ENCODE measurements at places on chromosomes 6 and 20. TPM values are rescaled to one million over a fixed set of nuclear protein-coding genes. Genes with fewer than 3 reads are reported as not detected.

PRSS35 gene
- polyA plus RNA-seq, result 0.08 TPM

ZNF165 gene
- 0.78 TPM for polyA plus RNA-seq

PCK1 gene
- polyA plus RNA-seq, result 0.55 TPM

FOXF2 gene
- 0.12 TPM for polyA plus RNA-seq

BFSP1 gene
- polyA plus RNA-seq, result 0.30 TPM

GRCh38 chr20:50563133-50563944, 53.2 kb downstream of the PTPN1 start:
- DNase-seq, result no peak

DNA sequence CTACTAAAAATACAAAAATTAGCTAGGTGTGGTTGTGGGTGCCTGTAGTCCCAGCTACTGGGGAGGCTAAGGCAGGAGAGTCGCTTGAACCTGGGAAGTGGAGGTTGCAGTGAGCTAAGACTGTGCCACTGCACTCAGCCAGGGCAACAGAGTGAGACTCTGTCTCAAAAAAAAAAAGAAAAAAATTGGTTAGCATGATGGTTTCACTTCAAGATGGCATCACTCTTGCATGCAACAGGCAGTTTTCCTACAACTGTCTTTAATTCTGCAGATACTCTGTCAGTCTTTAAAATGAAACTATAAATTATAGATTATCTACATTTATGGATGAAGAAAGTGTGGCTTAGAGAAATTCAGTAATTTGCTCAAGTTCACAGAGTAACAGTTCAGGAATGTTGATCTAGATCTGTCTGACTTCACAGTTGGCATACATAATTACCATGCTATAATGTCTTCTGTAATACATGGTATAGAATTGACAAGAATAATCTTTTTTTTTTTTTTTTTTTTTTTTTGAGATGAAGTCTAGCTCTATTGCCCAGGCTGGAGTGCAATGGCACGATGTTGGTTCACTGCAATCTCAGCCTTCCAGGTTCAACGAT, 27.0 kb downstream of the ITCH start:
- no peak for DNase-seq

- no peak for DNase-seq
Observed at GRCh38 chr6:81450180-81450579, 302.3 kb downstream of the TENT5A start.

DNA sequence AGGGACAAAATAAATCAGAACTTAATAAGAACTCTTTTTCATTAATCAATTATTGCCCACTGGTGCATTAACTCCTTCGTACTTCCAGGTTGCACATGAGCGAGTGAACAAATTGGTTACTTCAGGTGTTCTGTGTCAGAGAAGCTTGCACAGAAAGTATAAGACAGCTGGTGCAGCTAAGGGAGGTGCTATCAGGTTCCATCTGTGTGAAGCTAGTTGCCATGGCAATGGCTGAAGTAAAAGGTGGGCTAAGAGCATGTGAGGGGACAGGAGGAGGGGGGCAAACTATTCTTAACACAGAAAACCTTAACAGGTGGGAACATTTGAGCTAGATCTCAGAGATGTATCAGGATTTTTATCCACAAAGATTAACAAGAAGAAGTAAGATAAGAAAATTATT, 81.6 kb downstream of the MANEA start:
- no peak for DNase-seq

- no peak for DNase-seq
Observed at GRCh38 chr6:119179842-119180241, 101.4 kb upstream of the FAM184A start.

DNA sequence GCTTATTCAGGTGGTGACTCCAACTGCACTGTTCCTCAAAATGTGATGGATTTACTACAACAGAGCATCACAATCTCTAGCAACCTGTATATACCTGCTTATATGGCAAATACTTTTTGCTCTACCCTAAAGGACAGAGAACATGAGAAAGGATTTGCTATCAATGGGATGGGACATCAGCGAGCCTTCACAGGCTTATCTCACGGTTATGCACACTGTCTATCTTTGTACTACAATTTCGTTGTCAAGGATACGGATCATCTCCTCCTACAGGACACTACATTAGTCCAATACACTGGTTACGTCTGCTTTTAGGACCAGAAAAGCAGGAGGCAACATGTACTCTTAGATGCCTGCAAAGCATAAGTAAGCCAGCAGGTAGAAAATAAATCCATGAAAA, 34.2 kb downstream of the STX7 start:
- no peak for DNase-seq

DNA sequence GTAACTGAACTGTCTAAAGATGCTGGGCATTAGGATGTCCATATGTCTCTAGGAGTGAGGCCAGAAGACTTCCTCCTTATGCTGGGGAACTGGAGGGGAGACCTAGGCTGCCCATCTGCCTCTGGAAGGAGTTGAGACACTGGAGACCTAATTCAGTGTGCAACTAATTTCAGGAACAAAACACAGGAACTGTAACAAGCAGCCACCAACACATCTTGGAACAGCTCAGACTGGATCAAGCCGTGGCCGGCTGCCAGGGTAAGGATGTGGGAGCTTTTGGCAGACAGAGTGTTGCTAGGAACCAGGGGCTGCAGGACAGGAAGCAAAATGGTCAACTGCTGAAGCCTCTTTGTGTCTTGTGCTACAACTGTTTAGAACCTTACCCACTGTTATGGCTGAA, 16.4 kb upstream of the MAS1 start:
- peak; percentile 57 for DNase-seq

DNA sequence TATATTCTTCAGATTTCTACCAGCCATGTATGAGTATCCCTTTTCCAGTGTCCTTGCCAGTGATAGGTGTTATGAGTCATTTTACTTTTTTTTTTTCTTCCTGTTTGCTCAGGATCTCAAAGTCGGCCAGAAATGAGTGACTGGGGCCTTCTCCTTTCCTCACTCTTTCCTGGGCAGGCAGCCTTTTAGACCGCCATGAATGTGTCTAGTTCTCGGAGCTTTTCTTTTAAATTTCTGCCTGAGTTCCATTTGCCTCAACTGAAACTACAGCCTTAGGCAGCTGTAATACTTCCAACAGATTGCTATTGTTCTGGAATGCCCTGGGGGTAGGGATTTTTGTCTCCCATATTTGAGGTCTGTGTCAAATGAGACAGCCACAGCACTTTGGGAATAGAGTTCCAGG, 83.7 kb downstream of the STXBP5 start:
- no peak for DNase-seq

- DNase-seq, result no peak
Observed at GRCh38 chr6:17156112-17156921, 54.5 kb downstream of the STMND1 start.

GRCh38 chr6:147207351-147207750, 3.1 kb downstream of the STXBP5 start:
- no peak for DNase-seq

- no peak for DNase-seq
Observed at GRCh38 chr20:19692100-19692499, 66.0 kb upstream of the RIN2 start.

GRCh38 chr6:112307707-112308106, 39.4 kb upstream of the RFPL4B start:
- DNase-seq, result no peak
